Thyroid gland (tissue), 4 donors: ENCODE measurements at places on chromosomes 16 and 17. TPM values are rescaled to one million over a fixed set of nuclear protein-coding genes. Genes with fewer than 3 reads are reported as not detected.

The FAM234A gene
- total RNA-seq = 96.5 TPM

GRCh38 chr17:61459142-61459809 lies 7.1 kb downstream of the TBX4 start:
- H3K27ac ChIP-seq = no peak overlapping the region
- H3K36me3 ChIP-seq = no peaks in the 10 kb centered on the region
- peaks cover 31% of the 10 kb centered on the region for H3K4me1 ChIP-seq
- DNase-seq = no peak
- H3K4me3 ChIP-seq = no peak overlapping the region
- H3K27me3 ChIP-seq = peaks cover 57% of the 10 kb centered on the region

DNA sequence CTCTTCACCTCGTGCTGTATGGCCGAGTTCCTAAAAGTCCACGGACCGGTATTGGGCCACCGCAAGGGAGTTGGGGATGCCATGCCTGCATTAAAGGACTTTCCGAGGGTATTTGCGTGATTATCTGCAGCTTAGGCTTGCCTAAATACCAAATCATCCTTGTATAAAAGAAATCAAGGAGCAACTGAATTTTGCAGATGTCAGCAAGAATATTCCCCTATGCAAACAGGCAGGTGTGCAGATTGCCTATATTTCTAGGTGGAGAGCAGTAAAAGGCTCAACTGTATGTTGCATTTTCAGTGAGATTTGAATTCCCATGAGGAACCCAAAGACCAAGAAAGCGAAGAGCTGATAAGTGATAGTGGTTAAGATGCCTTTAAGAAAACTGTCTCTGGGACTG lies 452.3 kb downstream of the CDH11 start:
- DNase-seq = no peak
- no peak overlapping the region for H3K4me3 ChIP-seq
- no peak overlapping the region for H3K27ac ChIP-seq
- H3K27me3 ChIP-seq = no peaks in the 10 kb centered on the region
- H3K36me3 ChIP-seq = no peaks in the 10 kb centered on the region

GRCh38 chr17:72357764-72358365 lies 237.0 kb downstream of the SOX9 start:
- H3K36me3 ChIP-seq = no peaks in the 10 kb centered on the region
- no peak for DNase-seq
- H3K27me3 ChIP-seq = no peaks in the 10 kb centered on the region
- H3K4me3 ChIP-seq = no peak overlapping the region

GRCh38 chr16:82755570-82756282 lies 129.0 kb downstream of the CDH13 start:
- no peak overlapping the region for H3K27ac ChIP-seq
- no peak for DNase-seq
- H3K4me1 ChIP-seq = no peaks in the 10 kb centered on the region
- H3K36me3 ChIP-seq = no peaks in the 10 kb centered on the region

- H3K4me1 ChIP-seq = no peaks in the 10 kb centered on the region
- no peaks in the 10 kb centered on the region for H3K27me3 ChIP-seq
- H3K27ac ChIP-seq = no peak overlapping the region
Measured at GRCh38 chr17:58710948-58711552, 18.6 kb downstream of the RAD51C start.
